Sigmoid colon (tissue), 7 donors: ENCODE measurements at places on chromosomes 1 and 21. TPM values are rescaled to one million over a fixed set of nuclear protein-coding genes. Genes with fewer than 3 reads are reported as not detected.
A peak's percentile ranks its signal among the peaks of the same experiment; 100 is the strongest.

GRCh38 chr1:4127592-4128140 lies 227.6 kb upstream of the C1orf174 start:
- peak; percentile 41 for DNase-seq
- H3K36me3 ChIP-seq = no peaks in the 10 kb centered on the region
- H3K4me3 ChIP-seq = no peak overlapping the region
- H3K27me3 ChIP-seq = peaks cover 14% of the 10 kb centered on the region
- H3K4me1 ChIP-seq = no peaks in the 10 kb centered on the region

DNA sequence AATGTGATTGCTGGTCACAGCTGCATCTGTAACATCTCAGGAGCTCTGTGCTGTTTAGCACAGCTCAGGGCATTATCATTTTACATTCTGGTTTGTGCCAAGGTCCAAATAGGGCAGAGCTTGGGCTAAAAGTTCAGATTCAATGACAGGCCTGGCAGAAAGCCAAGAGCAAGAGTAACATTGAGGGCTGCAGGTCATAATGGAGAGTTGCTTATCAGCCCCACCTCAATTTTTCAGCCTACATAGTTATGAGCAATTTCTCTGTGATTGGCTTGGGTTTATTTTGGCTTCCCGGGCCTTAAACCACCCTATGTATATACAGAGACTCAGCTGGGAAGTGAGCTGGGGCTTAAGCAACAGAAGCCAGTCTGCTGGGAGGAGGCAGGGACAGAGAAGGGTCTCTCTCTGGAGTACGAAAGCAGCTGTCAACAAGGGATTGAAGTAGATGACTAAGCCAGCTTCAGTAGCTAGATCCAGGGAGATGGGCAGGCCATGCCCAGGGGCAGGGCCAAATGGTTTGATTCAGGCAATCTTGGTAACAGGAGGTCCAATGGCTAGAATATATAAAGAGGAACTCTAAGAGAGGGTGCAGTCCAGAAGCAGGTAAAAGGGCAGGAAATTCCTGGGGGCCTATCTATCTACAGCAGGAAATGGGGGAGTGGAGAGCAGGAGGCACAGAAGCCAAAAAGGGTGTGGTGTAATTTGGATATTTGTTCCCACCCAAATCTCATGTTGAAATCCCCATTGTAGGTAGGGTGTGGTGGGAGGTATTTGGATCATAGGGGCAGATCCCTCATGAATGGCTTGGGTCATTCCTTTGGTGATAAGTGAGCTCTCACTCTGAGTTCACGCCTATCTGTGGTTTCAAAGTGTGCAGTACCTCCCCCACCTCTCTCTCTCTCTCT lies 49.0 kb downstream of the BRINP2 start:
- H3K36me3 ChIP-seq = no peaks in the 10 kb centered on the region
- no peaks in the 10 kb centered on the region for H3K27me3 ChIP-seq
- no peaks in the 10 kb centered on the region for H3K4me1 ChIP-seq
- H3K27ac ChIP-seq = no peak overlapping the region
- no peak overlapping the region for H3K4me3 ChIP-seq

DNA sequence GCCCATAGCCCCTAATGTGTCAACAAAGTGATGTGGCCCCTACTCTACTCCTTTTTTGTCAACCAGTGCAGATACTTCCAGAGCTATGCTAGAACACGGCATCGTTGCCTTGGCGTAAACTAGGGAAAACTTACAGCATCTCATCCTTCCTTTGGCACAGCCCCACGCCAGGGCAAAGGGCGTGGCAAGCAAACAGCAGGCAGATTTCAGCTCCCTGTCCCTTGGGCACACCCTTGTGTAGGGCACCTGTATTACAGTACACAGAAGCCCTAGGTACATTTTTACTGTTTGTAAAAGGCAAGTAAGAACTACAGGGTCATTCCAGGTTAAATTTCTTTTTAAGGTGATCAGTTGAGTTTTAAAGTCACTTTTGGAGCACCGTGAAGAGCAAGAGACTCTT lies 29.3 kb downstream of the PRDX6 start:
- peaks cover 34% of the 10 kb centered on the region for H3K4me1 ChIP-seq
- peak overlapping the region; percentile 64 for H3K27ac ChIP-seq
- no peaks in the 10 kb centered on the region for H3K36me3 ChIP-seq
- no peak for DNase-seq

DNA sequence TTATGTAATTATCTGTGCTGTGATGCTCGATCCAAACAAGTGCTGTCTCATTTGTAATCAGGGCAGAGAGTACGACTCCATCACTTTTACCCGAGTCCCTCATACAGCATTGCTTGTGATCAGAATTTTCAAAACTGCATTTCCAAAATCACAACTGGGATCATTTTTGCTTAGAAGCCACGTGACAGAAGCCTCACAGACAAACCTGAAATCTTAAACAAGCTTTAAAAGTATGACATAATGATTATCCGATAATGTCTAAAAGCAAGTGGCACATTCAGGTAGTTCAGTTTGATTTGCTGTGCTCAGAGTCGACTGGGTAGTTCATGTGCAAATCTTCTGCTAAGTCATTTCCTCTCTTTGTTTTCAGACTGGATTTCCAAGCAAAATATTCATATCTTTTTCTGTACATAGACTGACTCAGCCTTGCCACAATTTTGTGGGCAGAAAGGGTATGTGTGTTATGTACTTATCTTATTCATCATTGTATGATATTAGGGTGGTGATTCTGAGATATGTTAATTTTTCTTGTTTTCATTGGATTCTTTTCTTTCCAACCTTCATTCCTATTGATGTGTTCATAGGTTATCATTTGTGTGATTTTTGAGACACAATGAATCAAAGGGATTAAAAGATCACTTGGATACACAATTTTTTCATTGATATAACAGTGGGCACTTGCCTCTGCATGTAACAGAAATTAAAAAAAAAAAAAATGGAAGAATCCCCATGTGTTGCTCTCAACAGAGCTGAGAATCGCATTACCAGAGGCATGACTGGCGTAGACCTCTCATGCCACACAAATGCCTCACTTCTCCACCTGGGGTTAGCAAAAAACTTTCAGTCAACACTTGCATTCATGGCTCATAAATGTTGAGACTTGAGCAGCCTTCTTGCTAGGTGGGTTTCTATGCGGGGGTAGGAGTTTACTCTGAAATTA lies 355.7 kb downstream of the LTN1 start:
- H3K4me1 ChIP-seq = no peaks in the 10 kb centered on the region
- H3K27me3 ChIP-seq = no peaks in the 10 kb centered on the region
- DNase-seq = no peak
- H3K36me3 ChIP-seq = no peaks in the 10 kb centered on the region
- H3K4me3 ChIP-seq = no peak overlapping the region
- no peak overlapping the region for H3K27ac ChIP-seq

- no peaks in the 10 kb centered on the region for H3K27me3 ChIP-seq
- no peaks in the 10 kb centered on the region for H3K4me1 ChIP-seq
- DNase-seq = no peak
- H3K4me3 ChIP-seq = no peak overlapping the region
- no peak overlapping the region for H3K27ac ChIP-seq
Measured at GRCh38 chr1:223678841-223679240, 13.3 kb upstream of the CAPN8 start.

DNA sequence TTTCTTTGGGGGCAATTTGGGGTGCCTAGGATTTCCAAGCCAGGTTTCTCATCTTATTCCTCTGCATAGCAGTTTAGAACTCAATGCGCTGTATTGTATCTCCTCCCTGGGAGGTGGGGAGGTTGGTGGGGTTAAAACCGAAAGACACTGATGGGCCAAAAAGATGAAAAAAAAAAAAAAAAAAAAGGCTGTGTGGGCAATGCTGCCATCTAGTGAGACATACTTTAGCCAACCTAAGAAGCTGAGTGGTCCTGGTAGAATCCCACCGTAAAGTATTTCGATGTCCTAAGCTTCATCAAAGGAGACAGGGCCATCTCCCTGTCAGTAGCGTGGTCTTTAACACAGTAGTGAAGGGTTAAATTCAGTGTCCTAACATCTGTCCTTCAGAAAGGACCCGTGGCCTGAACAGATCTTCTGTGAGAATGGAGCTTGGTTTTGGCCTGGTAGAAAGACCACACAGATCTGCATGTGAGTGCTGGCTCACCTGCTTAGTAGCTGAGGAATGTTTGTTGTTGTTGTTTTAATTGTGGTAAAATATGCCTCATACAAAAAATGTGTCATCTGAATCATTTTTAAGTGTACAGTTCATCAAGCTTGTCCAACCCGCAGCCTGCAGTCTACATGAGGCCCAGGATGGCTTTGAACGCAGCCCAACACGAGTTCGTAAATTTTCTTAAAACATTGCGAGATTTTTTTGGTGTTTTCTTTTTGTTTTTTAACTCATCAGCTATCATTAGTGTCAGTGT lies 226.2 kb downstream of the KIF26B start:
- H3K36me3 ChIP-seq = no peaks in the 10 kb centered on the region
- H3K4me3 ChIP-seq = no peak overlapping the region
- no peak overlapping the region for H3K27ac ChIP-seq
- no peak for DNase-seq
- H3K27me3 ChIP-seq = no peaks in the 10 kb centered on the region

- no peaks in the 10 kb centered on the region for H3K4me1 ChIP-seq
- no peak overlapping the region for H3K27ac ChIP-seq
- no peak overlapping the region for H3K4me3 ChIP-seq
- H3K36me3 ChIP-seq = no peaks in the 10 kb centered on the region
Measured at GRCh38 chr21:37828991-37829390, 87.3 kb downstream of the KCNJ6 start.

DNA sequence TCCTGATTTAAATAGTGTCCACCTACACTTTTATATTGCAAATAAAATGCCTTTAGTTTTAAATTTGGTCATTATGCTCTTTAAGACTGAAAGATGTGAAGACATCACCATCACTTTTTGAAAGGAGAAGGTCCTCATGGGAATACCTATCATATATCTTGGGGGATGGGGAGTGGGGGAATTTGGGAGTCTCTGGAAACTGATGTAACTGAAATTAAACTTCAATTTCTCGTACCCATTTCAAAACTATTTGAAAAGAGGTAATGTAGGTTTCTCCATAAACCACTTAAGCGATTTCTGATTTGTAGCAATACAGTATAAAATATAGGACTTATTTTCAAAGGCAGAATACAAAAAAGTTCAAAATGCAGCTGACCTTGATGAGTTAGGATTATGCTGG lies 924 bp downstream of the EXTL2 start:
- DNase-seq = no peak
- H3K36me3 ChIP-seq = no peaks in the 10 kb centered on the region
- peaks cover 31% of the 10 kb centered on the region for H3K4me1 ChIP-seq
- no peaks in the 10 kb centered on the region for H3K27me3 ChIP-seq

DNA sequence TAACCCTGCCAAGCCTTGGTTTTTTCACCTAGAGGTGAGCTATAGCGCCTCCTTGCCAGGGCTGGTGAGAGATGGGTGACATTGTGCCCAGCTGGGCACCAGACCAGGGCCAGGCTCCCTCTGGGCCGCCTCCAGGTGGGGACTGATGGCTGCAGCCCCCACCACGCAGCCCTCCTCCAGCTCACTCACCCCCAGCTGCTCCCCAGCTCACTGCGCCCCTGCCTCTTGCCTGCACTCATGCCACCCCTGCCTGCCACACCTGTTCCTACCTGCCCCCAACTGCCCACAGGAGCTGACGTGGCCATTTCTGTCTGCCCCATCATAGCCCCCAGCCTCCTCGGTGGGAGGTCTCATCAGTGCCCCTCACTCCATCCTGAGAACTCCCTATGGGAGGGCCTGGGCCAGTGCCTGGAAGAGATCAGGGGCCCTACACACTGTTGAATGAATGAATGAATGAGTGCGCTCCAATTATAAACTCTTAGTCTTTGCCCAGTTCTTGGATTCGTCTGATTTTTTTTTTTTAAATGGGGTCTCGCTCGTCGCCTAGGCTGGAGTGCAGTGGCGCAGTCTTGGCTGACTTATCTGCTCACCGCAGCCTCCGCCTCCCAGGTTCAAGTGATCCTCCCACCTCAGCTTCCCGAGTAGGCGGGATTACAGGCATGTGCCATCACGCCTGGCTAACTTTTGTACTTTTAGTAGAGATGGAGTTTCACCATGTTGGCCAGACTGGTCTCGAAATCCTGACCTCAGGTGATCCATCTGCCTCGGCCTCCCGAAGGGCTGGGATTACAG lies 26.4 kb upstream of the VPS13D start:
- no peaks in the 10 kb centered on the region for H3K36me3 ChIP-seq
- H3K4me1 ChIP-seq = no peaks in the 10 kb centered on the region
- DNase-seq = no peak
- H3K4me3 ChIP-seq = no peak overlapping the region
- no peaks in the 10 kb centered on the region for H3K27me3 ChIP-seq

The GLMN gene
- 7.9 TPM for total RNA-seq

The SPRR1B gene
- total RNA-seq = not detected
